ENCODE measurements at places on chromosomes 12 and 14.
A peak's percentile ranks its signal among the peaks of the same experiment; 100 is the strongest.

DNA sequence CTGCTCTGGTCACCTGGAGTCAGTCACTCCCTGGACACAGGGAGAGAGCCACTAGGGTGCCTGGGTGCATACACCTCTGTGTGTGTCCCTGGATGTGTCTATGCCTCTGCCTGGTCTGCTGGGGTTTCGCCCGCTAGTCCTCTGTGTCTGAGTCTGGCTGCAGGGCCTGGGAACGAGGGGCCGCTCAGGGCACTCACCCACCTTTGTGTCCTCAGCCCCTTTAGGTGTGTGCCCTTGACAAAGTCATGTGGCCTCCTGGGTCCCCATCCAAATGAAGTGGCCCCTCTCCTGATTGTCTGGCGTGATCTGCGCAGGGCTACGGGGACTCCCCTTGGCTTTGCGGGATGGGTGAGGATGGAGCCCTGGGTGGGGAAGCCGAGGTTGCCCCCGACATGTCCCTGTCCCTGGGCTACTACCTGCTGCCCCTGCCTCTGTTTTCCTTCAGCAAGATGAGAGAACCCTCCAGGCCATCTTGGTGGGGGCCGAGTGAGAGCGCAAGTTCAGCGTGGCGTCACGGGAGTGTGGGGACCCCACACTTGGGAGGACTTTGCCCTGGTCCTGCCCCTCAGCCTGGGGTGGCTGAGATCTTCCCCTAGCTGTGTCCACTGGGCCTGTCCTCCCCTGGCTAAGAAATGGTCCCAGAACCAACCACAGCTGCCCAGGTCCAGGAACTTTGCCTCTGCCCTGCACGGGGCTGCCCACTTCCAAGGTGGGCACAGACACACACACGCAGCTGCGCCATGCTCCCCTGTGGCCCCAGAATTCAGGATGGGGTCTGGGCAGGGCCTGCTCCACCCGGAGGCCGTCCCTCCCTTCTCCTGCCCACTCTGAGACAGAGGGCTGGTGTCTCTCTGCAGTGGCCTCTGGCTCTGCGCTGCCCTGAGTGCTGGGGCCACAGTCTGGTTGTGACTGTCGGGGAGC is 2.7 kb upstream of the AHNAK2 start:
- no peak for DNase-seq

DNA sequence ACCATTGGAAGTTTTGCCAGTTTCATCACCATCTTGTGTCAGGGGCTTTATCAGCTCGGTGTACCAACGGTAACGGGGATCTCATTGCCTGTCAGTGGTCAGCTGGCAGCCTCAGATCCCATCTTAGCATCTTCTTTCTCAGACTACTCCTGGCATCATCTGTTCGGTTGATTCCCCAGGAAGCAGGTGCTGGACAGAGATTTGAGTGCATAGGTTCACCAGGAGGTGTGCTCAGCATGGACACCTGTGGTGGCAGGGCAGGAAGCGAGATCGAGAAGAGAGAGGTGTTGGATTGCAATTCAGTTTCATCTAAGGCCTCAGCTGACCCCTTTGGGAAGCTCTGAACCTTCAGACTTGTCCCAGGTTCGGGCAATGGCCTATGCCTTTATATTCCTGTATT is 76.0 kb downstream of the C12orf75 start:
- DNase-seq: no peak

DNA sequence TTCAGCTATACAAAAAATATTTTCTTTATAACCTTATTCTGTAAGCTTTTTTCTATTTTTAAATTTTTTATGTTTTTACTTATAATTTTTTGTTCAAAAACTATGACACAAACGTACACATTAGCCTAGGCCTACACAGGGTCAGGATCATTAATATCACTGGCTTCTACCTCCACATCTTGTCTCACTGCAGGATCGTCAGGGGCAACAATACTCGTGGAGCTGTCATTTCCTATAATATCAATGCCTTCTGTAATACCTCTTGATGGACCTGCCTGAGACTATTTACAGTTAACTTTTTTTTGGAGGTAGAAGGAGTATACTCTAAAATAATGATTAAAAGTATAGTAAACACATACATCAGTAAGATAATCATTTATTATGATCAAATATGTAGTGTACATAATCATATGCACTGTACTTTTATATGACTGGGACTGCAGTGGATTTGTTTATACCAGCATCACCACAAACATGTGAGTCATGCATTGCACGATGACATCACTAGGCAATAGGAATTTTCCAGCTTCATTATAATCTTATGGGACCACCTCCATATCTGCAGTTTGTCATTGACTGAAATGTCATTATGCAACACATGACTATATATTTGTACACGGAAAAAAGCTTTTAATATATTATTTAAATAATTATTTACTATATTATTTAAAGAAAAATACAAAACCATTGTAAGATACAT is 18.5 kb upstream of the PMCH start:
- no peak for DNase-seq

DNA sequence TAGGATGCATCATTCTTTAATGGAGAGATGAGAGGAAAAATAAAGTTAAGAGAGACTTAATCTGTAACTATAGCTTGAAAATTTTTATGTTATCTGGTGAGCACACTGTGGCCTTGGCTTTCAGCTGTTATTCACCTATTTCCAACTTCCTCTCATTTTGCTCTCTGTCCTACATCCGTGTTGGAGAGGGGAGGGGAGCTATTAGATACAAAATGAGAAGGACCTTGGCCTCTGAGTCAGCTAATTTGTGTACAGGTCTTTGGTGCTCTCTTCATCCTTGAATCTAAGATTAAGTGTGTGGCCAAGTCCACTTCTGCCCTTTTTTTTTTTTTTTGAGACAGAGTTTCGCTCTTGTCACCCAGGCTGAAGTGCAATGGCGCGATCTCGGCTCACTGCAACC is 887 bp upstream of the APOBEC1 start:
- no peak for DNase-seq

DNA sequence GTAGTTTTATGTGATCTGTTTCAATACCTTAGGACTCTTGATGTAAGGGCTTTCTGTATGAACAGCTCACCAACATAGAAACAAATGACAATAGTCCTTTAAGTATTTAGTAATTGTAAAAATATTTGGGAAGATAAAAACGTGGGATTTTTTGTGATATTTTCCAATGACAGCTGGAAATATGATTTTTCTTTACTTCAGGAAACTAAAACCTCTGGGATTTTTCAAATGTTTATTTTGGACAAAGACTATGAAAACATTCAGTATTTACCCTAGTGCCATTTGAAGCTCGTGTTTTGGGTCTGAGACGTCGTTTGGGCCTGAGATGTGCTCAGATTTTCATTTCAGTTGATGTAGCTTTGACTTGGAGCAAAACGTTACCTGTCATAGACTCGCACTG is 240.0 kb downstream of the BMP4 start:
- no peak for DNase-seq

GRCh38 chr12:110677206-110677911 is 11.6 kb downstream of the HVCN1 start:
- no peak for DNase-seq

DNA sequence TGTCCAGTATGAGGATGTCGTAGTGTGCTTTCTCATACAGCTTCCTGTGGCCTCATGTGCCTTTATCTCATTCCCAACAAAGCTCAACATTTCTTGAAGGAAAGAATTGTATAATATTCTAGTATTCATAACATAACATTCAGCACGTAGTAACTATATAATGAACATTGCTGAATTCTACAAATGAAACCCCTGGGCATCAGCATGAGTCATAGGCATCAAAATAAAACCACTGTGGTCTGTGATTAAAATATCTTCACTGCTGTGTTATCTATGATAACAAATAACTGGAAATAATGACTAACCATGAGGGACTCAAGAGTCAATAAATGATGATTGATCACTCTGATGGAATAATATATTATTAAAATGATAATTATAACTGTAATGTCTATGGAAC is 255.2 kb downstream of the EMP1 start:
- no peak for DNase-seq

DNA sequence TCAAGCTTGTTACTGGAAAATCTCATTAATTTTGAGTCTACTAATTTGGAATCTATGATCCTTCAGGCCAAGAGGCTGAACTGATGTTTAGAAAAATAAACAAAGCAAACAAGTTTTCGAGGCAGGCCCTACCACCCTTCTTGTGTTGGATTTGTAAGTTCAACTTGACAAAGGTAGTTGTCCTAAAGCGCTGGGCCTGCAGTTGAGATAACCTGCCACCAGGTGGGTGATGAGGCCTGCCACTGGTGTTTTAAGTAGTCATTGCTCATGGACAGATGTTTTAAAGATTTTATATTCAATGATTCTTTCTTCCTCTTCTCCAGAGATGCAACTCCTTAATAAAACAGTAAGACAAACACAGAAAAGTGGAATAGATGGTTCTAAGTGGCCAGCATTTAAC is 19.4 kb downstream of the ACVRL1 start:
- DNase-seq: peak; percentile 62

DNA sequence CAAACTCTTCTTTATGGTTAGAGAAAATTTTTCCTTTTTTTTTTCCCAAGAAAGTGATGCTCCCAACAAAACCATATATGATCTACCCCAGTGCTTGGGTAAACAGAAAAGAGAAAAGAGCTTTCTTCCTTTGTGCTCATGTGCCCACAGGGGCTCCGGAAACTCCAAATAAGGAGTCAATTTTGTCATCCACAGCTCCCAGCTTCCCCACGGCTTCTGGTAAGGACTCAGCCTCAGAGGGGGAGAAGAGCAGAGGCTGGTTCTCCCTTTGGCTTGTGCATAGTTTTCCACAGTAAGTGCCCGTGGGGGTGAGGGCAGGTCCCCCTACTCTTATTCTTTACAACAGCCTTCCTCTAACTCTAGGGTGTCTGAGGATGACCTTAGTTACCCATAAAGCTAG is 13.3 kb upstream of the RGS6 start:
- DNase-seq: no peak

DNA sequence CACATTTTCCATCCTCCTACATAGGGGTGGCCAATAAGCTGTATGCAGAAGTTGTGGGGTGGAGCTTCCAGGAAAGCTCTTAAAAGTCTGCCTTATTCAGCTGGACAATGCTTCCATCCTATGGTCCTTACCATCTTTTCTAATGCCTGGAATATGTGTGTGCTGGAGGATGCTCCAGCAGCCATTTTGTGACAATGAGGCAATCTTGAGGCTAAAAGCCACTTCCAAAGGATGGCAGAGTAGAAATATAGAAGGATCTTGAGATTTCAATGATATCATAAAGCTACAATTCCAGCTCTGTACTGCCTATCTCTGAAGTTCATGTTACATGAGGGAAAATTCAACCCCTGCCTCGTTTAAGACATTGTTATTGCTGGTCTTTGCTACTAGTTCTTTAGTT is 95.7 kb downstream of the APAF1 start:
- no peak for DNase-seq

- no peak for DNase-seq
Measured at GRCh38 chr14:54908190-54908589, 5.6 kb upstream of the GCH1 start.

GRCh38 chr12:26648999-26649398 is 184.0 kb downstream of the ITPR2 start:
- no peak for DNase-seq

DNA sequence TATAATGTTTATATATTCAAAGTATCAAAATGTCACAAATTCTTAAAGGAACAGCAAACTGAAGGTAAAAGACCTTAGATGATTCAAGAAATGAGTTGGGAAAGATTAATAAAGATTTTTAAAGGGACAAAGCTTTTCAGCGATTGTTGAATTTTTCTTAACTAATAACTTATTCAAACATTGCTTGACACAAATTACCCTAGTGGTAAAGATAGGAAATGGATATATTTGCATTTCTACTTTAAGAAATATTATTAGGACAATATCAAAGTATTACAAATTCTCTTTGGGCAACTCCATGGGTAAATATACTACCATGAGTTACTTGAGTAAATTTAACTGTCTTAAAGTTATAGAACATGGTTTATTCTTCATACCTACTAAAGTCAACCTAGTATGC is 266.0 kb upstream of the GARIN2 start:
- DNase-seq: no peak
